ENCODE measurements at places on chromosomes 11 and 22. TPM values are rescaled to one million over a fixed set of nuclear protein-coding genes. Genes with fewer than 3 reads are reported as not detected.

- no peak overlapping the region for H3K27ac ChIP-seq
- H3K27me3 ChIP-seq = no peaks in the 10 kb centered on the region
- no peaks in the 10 kb centered on the region for H3K4me1 ChIP-seq
- peaks cover 4% of the 10 kb centered on the region for H3K36me3 ChIP-seq
Observed at GRCh38 chr22:47161631-47162030, 399.2 kb downstream of the TBC1D22A start.

- H3K4me3 ChIP-seq = no peak overlapping the region
- H3K27ac ChIP-seq = no peak overlapping the region
- peaks cover 4% of the 10 kb centered on the region for H3K27me3 ChIP-seq
Observed at GRCh38 chr22:27230189-27230588, 571.4 kb downstream of the MN1 start.

- H3K27me3 ChIP-seq = peaks cover 2% of the 10 kb centered on the region
- no peak overlapping the region for H3K27ac ChIP-seq
- no peak overlapping the region for H3K4me3 ChIP-seq
- H3K4me1 ChIP-seq = no peaks in the 10 kb centered on the region
- no peaks in the 10 kb centered on the region for H3K36me3 ChIP-seq
Observed at GRCh38 chr22:27778294-27779090, 23.1 kb downstream of the MN1 start.

DNA sequence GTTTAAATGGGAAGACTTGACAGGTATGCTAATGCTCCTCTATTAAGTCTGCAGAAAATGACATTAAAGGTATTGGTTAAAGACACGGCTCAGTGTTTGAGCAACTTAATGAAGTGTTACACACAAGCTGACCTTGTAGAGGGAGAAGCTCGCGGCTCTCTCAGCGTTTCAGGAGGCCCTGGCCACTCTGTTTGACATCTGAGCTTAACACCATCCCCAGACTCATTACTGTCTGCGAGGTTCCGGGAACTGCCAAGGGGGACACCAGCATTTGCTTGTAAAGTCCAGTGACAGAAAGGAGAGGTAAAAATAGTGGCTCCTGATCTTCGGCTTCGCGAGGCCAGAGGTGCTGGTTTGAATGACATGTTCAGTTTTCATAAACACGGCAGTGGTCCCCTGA lies 540.7 kb upstream of the CADM1 start:
- no peak overlapping the region for H3K27ac ChIP-seq
- no peaks in the 10 kb centered on the region for H3K27me3 ChIP-seq
- H3K4me3 ChIP-seq = no peak overlapping the region

- H3K27me3 ChIP-seq = no peaks in the 10 kb centered on the region
- H3K36me3 ChIP-seq = no peaks in the 10 kb centered on the region
- no peak for DNase-seq
- H3K4me3 ChIP-seq = no peak overlapping the region
Observed at GRCh38 chr11:45041596-45041995, 90.9 kb upstream of the TP53I11 start.

GRCh38 chr11:76835036-76835435 lies 25.7 kb upstream of the ACER3 start:
- H3K4me1 ChIP-seq = no peaks in the 10 kb centered on the region
- no peak overlapping the region for H3K4me3 ChIP-seq
- H3K27me3 ChIP-seq = peaks cover 19% of the 10 kb centered on the region
- no peak for DNase-seq

DNA sequence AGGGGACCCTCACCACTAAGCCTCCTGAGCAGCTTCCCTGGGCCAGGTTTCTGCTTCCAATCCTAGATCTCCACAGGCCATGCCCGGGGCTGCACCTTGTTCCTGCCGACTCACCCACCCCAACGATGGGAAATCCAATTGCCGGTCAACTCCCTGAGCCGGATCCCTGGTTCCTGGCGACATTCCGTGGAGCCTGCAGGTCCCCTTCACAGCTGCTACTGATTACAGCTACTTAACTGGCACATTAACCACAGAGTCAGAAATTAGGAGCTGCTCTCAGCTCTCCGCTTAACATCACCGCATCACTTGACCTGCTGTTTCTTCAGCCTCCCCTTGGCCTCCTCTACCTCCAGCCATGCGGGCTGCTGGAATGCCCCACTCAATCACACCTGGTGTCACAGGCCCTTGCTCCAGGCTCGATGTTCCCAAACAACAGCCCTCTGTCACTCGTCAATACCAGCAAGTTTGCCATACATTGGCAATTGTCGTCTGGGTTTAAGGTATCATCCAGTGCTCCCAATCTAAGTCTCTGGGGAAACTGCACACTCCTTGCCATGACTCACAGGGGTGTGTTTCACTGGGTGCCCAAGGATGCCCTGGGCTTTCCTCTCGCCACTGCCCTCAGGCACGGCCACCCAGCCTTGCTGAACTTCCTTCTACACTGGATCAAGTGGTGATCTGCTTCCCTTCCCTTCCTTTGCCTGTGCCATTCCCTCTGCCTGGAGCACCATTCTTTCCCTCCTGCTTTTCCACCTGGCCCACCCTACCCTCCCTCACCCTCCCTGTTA lies 181.0 kb downstream of the MN1 start:
- no peaks in the 10 kb centered on the region for H3K27me3 ChIP-seq
- H3K36me3 ChIP-seq = no peaks in the 10 kb centered on the region
- no peak overlapping the region for H3K27ac ChIP-seq
- DNase-seq = no peak
- H3K4me3 ChIP-seq = no peak overlapping the region

DNA sequence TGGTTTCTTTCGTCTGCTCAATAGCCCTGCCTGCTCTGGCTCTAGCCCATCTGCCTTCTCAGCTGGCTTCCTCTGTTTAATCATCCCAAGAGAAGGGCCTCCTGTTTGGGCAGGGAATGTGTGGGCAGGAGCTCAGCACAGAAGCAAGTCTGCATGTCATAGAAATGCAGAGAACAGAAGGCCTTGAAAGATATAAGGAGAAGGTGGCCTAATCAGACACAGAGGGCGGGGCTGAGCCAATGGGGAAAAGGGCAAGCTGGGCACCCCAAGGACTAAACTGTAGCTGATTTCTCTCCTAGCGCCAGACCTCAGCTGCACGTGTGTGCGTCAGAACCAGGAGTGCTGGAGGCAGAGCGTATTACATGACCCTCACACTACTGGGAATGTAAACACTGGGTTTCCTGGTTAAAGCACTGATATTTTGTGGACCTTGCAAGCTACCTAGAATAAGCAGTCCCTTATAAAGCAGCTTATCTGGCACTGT lies 7.6 kb upstream of the CCKBR start:
- H3K27ac ChIP-seq = no peak overlapping the region
- no peaks in the 10 kb centered on the region for H3K4me1 ChIP-seq
- H3K27me3 ChIP-seq = peaks cover 2% of the 10 kb centered on the region
- no peak overlapping the region for H3K4me3 ChIP-seq
- H3K36me3 ChIP-seq = no peaks in the 10 kb centered on the region

DNA sequence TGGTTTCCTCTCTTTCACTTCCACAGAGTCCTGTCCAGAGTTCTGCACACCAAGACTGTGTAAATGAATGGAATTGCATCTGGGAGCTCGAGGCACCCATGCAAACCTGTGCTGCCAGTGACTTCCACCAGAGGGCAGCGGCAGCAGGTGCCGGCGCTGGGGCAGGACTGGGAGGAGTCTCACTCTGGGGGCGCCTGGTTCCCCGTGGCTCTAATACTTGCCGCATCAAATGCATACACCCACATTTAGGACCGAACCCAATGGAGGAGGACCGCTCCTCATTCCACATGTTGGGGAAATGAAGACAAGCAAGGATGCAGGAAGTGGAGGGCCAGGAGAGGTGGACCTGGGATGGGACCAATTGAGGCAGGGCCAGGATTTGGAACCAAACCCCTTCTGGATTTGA lies 1.1 kb upstream of the CD6 start:
- peaks cover 5% of the 10 kb centered on the region for H3K27me3 ChIP-seq
- H3K27ac ChIP-seq = peak overlapping the region; percentile 61
- peaks cover 24% of the 10 kb centered on the region for H3K4me1 ChIP-seq
- DNase-seq = peak; percentile 85
- H3K36me3 ChIP-seq = peaks cover 38% of the 10 kb centered on the region
- peak overlapping the region; percentile 46 for H3K4me3 ChIP-seq

GRCh38 chr11:122306831-122307391 lies 190.9 kb upstream of the BLID start:
- no peak overlapping the region for H3K27ac ChIP-seq
- no peak overlapping the region for H3K4me3 ChIP-seq
- no peaks in the 10 kb centered on the region for H3K36me3 ChIP-seq
- no peaks in the 10 kb centered on the region for H3K4me1 ChIP-seq

DNA sequence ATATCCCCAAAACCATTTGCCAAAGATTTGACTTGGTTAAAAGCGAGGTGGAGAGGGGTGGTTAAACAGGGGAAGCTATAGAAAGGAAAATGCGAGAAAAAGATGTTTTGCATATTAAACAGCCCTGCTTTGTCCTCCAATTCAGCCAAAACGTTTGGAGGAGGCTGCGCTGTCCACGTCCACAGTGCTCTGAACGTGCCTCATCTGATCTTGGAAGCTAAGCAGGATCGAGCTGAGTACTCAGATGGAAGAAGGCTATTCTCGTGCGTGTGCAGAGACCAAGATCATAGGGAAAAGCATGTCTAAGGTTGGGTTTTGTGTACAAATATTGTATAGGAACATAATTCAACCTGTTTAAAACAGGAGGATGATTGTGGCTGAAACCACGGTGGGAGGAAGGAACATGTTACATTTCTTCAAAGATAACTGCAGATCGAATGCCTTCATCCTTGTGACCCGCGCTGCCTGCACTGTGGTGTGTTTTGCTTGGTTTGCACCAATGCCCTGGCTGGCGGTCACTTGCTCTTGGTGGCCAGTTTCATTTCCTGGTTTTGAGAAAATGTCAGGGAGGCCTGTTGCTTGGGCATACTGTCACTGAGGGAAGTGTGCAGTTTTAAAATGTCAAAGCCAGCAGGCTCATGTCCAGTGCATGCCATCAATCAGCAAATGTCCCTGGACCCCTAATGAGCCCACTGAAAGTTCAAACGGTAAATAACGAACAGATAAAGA lies 40.4 kb downstream of the FLI1 start:
- no peaks in the 10 kb centered on the region for H3K27me3 ChIP-seq
- H3K36me3 ChIP-seq = peaks cover 63% of the 10 kb centered on the region
- peak overlapping the region; percentile 81 for H3K27ac ChIP-seq
- peaks cover 99% of the 10 kb centered on the region for H3K4me1 ChIP-seq
- peak; percentile 36 for DNase-seq

DNA sequence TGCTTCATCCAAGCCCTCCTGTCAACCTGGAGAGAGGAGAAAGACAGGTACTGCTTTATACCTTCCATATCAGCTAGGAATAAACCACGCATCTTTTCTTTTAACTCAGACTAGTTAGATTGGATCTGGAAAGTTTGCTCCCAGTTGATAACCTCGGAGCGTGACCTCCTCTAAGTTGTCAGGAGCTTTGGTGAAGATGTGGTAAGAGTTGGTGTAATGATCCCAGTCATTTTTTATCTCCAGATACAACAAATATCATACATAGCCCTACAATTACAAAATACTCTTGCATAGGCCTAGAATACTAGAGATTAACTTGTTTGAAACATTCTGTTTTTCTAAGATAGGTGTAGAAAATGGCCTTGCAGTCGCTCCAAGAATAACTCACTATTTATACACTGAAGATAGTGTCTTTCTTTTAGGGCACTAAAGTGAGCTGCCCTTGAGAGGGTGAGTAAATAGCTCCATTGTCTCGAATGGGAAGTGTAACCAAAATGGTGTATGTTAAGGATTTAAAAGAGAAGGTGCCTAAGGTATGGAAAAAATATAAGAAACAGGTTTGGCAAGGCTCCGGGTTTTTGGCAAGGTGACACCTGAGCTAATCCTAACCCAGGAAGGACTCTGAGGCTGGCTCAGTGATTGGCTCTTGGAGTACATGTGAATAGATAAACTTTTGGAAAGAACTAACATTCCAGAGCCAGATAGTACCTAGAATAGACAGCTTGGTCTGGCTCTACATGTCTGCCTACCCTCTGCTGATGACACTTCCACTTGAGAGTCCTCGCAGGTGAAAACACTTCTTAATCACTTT lies 59.4 kb downstream of the GLYATL1 start:
- no peaks in the 10 kb centered on the region for H3K4me1 ChIP-seq
- H3K4me3 ChIP-seq = no peak overlapping the region
- H3K36me3 ChIP-seq = no peaks in the 10 kb centered on the region
- H3K27ac ChIP-seq = no peak overlapping the region

- H3K36me3 ChIP-seq = no peaks in the 10 kb centered on the region
- H3K4me1 ChIP-seq = peaks cover 20% of the 10 kb centered on the region
- H3K4me3 ChIP-seq = no peak overlapping the region
- no peak overlapping the region for H3K27ac ChIP-seq
Observed at GRCh38 chr11:74400606-74401005, 2.4 kb upstream of the PGM2L1 start.

DNA sequence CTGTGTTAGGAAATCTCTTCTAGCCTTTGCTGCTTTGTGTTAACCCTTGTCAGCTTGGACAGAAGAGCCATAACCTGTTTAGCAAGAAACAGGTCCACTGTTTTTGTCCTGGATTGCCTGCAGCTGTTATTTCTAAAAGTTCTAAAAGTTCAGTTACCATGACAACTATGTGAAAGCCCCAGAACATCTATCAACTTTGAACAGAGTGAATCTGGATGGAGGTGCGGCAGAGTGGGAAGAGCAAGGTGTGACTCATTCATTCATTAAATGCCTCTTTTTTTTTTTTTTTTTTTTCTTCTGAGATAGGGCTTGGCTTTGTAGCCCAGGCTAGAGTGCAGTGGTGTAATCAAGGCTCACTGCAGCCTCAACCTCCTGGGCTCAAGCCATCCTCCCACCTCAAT lies 50.5 kb downstream of the RBX1 start:
- no peaks in the 10 kb centered on the region for H3K4me1 ChIP-seq
- no peak overlapping the region for H3K27ac ChIP-seq
- no peak overlapping the region for H3K4me3 ChIP-seq
- H3K36me3 ChIP-seq = no peaks in the 10 kb centered on the region
- H3K27me3 ChIP-seq = peaks cover 6% of the 10 kb centered on the region

DNA sequence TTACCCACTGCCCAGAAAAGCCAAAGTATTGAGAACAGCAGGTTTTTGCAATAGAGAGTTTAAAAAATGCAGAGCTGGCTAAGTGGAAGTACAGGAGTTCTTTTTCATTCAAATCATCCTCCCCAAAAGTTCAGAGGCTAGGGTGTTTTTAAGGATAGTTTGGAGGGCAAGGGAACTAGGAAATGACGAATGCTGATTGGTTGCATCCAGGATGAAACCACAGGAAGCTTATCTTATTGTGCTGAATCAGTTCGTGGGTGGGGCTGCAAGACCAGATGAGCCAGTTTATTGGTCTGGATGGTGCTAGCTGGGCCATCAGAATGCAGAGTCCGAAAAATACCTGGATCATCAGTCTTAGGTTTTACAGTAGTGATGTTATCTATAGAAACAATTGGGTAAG lies 1427.1 kb downstream of the LRRC4C start:
- H3K4me1 ChIP-seq = no peaks in the 10 kb centered on the region
- H3K27me3 ChIP-seq = no peaks in the 10 kb centered on the region
- no peak for DNase-seq
- H3K27ac ChIP-seq = no peak overlapping the region
- no peak overlapping the region for H3K4me3 ChIP-seq

- no peaks in the 10 kb centered on the region for H3K27me3 ChIP-seq
- H3K36me3 ChIP-seq = peaks cover 46% of the 10 kb centered on the region
- no peaks in the 10 kb centered on the region for H3K4me1 ChIP-seq
Observed at GRCh38 chr11:13386567-13386966, 76.5 kb downstream of the BTBD10 start.

GRCh38 chr11:8081591-8082250 lies 710 bp downstream of the TUB start:
- H3K36me3 ChIP-seq = no peaks in the 10 kb centered on the region
- H3K27me3 ChIP-seq = peaks cover 42% of the 10 kb centered on the region
- no peak for DNase-seq
- H3K4me3 ChIP-seq = peak overlapping the region; percentile 35
- H3K27ac ChIP-seq = no peak overlapping the region

The SMTNL1 gene
- not detected for total RNA-seq

The POTEH gene
- total RNA-seq = not detected

The PIM3 gene
- 44.7 TPM for total RNA-seq

The CHRDL2 gene
- not detected for total RNA-seq

The TPCN2 gene
- total RNA-seq = 22.1 TPM

The SREBF2 gene
- 95.7 TPM for total RNA-seq

The H19 gene
- total RNA-seq = not detected
